Stimulated activated CD8-positive, alpha-beta memory T cell treated with anti-CD3 and anti-CD28 coated beads, Interleukin-4, amount 100 ng/mL, for 4 hours (primary cell): ENCODE measurements at places on chromosomes 6 and 20.

DNA sequence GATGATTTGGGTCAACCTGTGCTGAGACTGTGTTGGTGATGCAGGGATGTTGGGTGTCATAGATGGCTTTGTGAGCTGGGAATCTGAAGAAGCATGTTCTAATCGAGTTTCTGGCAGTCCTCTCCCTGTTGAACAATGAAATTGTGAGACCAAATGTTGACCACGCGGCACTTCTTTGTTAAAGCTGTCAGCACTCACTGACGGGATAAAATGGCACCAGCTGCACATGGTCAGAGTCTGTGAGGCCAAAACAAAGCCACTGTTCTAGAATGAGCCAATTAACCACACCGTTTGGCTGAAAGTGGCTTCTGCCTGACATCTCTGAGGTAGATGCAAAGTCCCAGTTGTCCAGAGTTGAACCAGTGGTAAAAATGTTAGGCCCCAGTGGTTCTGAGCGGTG lies 562.2 kb downstream of the KIF16B start:
- no peak for DNase-seq

GRCh38 chr6:38612143-38612965 lies 27.4 kb downstream of the BTBD9 start:
- DNase-seq: no peak

GRCh38 chr6:130167655-130168054 lies 55.1 kb downstream of the SAMD3 start:
- DNase-seq: no peak

DNA sequence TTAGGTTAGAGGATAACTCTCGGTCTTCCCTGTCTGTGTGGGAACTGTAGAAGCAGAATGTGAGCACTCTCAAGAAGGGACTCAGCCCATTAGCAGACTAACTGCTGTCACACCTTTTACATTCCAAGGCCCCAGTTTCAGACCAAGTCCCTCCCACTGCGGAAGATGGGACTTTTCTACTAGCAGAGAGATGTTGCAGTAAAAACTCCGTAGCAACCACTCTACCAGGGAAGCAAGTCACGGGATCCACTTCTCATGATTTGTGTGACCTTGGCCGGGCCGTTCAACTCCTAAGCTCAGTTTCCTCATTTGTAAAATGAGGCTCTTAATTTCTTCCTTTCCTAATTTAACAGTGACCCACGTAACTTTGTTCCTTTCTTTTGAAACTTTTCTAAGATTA lies 77.1 kb upstream of the SLC4A11 start:
- no peak for DNase-seq

GRCh38 chr6:69026243-69026642 lies 391.2 kb downstream of the ADGRB3 start:
- DNase-seq: no peak

GRCh38 chr20:21074605-21075336 lies 31.4 kb downstream of the LINC00237 start:
- DNase-seq: no peak

DNA sequence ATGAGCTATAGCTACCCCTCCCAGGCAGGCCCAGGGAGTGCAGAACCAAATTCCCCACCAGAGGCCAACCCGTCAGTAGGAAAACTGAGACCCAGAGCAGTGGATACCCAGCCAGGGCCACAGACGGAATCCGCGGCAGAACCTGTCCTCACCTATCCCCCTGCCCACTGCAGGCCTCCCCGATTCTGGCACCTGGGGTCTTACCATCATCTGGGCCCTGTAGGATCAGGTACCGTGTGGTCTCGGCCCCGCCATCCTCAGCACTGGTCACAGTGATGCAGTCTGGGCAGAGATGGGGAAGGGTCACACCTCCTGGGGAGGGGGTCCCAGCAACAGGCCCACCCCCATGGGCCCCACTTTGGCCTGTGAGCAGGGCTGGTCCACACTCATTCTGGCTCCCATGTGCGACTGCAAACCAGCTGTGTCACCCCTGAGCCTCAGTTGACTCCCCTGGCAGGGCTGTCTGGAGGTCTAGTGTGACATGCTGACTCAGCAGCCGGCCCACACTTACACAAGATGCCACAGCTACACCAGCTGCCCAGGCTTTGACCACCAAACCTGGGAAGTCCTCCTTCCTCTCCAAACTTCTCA lies 3.8 kb downstream of the ZNF335 start:
- DNase-seq: no peak

GRCh38 chr20:6074145-6074561 lies 20.3 kb upstream of the LRRN4 start:
- no peak for DNase-seq

GRCh38 chr20:407133-407952 lies 756 bp upstream of the RBCK1 start:
- DNase-seq: no peak

GRCh38 chr20:44643154-44643519 lies 8.4 kb downstream of the ADA start:
- DNase-seq: no peak

DNA sequence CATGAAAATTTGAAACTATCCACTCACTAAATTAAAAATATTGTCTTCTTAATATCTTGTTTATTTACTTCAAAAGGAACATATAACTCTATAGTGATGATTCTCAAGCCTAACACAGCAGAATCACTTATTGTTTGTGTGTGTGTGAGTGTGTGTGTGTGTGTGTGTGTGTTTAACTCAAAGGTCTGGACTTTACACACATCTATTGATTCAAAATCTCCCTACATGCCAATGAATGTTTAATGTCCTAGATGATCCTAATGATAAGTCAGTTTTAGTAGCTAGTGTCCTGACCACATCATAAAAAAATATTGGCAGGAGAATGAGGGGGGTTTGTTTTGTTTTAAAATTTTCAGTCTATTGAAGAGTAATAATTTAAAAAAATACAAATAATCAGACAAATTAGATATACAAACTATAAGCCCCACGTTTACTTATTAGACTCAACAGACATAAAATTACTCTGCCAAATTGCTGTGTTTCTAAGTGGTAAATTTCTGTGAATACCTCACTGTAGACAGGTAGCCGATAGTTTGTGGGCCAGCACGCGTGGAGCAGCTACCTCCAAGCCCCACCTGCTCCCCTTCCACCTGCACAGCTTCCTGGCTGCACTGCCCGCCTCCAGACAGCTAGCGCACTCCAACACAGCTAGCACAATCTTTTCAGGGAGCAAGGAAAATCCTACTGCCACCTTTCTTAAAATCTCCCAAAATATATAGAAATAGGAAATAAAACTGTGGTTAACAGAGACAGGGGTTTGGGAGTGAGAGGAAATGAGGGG lies 349.6 kb downstream of the PKHD1 start:
- DNase-seq: no peak
